Activated CD4-positive, alpha-beta T cell treated with anti-CD3 and anti-CD28 coated beads for 36 hours (primary cell): ENCODE measurements at places on chromosomes 6 and 20. TPM values are rescaled to one million over a fixed set of nuclear protein-coding genes. Genes with fewer than 3 reads are reported as not detected.

- DNase-seq, result no peak
Observed at GRCh38 chr6:105537981-105538578, 135.2 kb upstream of the PREP start.

DNA sequence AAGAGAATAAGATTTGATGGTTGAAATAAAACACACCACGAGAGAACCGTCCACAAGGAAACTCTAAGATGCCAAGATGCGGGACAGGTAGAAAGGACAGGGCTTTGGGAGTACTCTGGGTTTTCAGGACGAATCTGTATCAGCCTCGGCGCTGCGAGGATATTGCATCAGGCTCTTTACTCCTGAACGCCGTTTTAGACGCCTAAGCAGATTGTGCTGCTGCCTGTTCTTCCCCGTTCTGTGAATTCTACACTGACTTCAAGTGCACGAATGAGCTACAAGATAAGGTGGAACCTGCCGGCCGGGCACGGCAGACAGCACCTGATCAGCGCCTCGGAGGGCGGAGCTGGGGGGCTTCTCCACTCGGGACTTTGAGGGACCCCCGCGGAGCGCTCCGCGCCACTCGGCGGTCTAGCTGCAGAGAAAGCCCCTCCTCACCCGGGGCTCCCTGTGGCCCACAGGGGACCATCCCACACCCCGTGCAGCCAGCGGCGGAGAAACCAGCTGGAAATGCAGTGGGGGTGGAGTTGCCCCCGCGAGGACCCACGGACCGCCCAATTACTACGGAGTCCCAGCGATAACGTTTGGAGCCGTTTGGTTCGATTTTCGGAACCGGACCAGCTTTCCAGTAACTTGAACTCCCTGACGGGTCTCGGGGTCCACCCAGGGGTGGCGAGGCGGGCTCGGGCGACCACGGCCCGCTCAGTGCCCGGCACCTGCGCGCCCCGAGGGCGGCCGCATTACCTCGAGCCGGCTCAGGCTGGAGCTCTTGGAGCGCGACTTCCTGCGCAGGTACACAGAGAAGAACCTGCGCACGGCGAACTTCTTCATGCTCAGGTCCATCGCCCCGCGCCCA lies 646 bp downstream of the RPS6KA2 start:
- DNase-seq, result peak; percentile 47

Gene ADA
- 33.8 TPM for total RNA-seq

- DNase-seq, result no peak
Observed at GRCh38 chr20:17023806-17024205, 203.0 kb upstream of the PCSK2 start.

DNA sequence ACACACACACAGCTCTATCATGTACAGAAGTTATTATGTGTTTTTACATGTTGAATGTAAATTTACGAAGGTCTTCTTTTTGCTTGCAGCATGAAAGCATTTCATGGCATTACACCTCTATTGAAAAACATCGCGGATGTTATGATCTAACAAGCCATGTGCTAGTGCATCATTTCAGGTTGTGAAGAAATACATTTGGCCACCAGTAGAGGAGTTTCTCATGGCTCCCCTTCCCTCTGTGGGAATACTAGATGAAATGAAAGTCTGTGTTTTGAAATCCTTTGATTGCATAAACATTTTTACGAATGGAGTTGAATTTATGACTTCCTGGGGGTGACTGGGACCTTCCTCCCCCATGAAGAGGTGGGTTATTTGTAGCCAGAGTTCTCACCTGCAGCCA lies 17.7 kb downstream of the MAS1 start:
- no peak for DNase-seq

- no peak for DNase-seq
Observed at GRCh38 chr6:139839506-139840156, 465.2 kb upstream of the CITED2 start.

GRCh38 chr20:4029505-4030467 lies 14.4 kb upstream of the RNF24 start:
- DNase-seq, result no peak

Gene NR2E1
- total RNA-seq, result not detected
